Stromal cell of bone marrow (primary cell): ENCODE measurements at places on chromosomes 6 and 20.

DNA sequence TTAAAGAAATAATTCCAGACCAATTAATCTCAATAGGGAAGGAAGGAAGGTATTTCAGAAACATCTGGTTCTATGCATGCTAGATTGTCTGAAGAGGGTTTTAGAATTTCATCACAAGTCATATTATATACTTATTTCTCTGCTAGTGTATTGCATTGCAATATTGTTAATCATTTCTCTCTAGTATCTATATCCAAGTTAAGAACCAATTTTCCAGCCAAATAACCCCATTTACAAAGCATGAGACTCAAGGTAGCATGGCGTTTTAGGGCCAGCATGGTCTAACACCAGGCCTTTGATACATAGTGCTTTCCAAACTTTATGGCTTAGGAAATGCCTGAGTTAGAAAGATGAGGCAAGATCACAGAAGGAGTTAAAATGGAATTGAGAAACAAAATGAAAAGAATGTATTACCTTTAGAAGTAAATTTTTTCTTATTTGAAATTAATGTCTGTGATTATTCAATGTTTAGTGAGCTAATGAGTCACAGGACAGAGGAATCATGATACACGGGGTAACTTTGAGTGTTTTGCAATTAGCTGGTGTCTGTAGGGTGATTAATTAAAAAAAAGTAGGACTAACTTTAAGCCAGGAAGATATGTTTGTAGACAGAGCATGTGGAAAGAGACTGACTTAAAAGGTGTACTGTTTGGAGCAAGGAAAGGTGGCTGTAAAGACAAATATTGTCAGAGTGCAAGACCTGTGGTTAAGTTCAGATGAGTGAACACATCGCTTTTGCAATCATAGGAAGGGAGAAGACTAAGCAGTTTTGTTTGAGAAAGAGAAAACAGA is 1006.2 kb upstream of the CITED2 start:
- DNase-seq = no peak

GRCh38 chr6:53483423-53484353 is 61.2 kb downstream of the GCLC start:
- DNase-seq = no peak

GRCh38 chr6:45421709-45422502 is 44.2 kb upstream of the SUPT3H start:
- DNase-seq = peak; percentile 38

- peak; percentile 7 for DNase-seq
Measured at GRCh38 chr6:115001731-115002350, 659.0 kb upstream of the HS3ST5 start.

- no peak for DNase-seq
Measured at GRCh38 chr6:159422041-159422984, 253.1 kb downstream of the FNDC1 start.

- DNase-seq = no peak
Measured at GRCh38 chr20:36956674-36957073, 5.2 kb upstream of the SAMHD1 start.

DNA sequence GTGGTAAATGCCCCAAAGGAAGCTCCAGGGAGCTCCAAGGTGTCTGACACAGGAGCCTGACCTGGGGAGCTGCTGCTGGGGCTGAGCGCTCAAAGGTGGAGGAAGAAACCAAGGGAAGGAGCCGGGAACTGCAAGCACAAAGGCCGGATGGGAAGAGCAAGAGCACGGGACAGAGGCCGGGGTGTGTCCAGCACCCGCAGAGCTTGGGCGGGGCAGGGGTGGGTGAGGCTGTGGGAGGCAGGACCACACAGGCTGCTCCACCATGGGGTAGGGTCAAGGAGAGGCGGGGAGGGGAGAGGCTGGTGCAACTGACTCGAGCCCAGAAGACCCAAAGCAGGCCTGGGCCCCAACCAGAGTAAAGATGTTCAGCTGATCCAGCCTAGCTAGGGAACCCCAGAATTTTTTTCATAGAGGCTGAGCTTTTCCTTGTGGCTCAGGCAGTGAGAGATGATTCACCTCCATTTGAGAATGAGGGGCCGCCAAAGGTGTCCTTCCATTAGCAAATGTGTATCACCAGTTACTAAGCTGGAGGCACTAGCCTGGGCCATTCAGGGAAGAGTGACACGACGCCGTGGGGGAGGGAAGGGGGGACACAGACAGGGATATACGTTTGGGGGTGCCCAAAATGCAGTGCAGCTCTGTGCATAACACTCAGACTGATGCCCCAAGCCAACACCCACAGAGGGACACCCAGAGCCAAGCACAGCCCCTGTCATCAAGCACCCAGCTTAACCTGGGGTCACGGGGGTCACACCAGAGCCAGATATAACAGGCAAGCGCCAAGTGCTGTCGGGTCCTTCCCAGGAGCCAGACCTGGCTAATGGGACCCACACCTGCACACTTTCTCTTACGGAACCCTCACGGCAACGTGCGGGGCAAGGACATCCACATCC is 21.3 kb upstream of the TLDC2 start:
- no peak for DNase-seq

DNA sequence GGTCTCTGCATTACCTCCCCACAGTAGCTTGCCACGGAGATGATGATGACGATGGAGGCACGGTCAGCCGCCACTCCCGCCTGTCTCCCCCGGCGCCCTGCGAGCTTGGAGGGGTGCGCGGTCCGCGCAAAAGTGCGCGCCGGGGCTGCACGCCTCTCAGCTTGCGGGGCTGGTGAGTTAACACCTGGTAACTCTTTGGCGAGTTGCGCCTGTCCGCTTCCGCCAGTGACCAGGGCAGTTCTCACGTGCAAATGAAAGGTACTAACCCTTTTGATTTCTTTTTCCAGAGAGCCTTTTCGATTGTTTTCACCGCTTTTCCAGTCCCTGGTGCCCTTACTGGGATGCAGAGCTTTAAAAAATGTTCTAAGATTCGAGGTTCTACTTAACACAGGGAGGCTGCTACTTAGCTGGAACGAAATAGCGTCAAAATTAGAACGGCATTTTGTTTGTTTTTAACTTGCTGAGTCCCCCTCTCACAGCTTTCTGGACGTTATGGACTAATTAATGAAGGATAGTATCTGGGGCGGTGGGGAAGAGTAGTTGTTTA is 6.2 kb downstream of the GRIK2 start:
- no peak for DNase-seq

- no peak for DNase-seq
Measured at GRCh38 chr20:40786336-40786735, 97.3 kb upstream of the MAFB start.

DNA sequence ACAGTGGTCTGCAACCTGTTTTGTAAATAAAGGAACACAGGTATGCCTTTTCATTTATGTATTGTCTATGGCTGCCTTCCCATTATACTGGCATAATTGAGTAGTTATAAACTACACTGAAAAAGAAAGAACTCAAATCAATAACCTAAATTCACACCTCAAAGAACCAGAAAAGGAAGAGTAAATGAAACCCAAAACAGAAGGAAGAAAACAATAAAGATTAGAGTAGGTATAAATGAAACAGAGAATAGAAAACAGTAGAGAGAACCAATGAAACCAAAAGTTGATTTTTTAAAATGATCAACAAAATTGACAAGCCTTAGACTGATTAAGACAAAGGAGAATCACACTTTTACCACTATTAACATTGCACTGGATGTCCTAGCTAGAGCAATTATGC is 34.7 kb downstream of the FAM184A start:
- DNase-seq = no peak
